ENCODE measurements at places on chromosomes 12 and 14. TPM values are rescaled to one million over a fixed set of nuclear protein-coding genes. Genes with fewer than 3 reads are reported as not detected.

The KRT74 gene
- total RNA-seq, result not detected

The ADIPOR2 gene
- total RNA-seq, result 22.5 TPM

The ZFHX2 gene
- 0.24 TPM for total RNA-seq

The TMTC2 gene
- total RNA-seq, result 1.9 TPM

The HOXC11 gene
- not detected for total RNA-seq

The GPX2 gene
- total RNA-seq, result not detected

The B4GALNT1 gene
- not detected for total RNA-seq

The TEX52 gene
- total RNA-seq, result not detected

The TSPAN19 gene
- total RNA-seq, result not detected

All from CD8-positive, alpha-beta T cell (primary cell).